ENCODE measurements at places on chromosomes 6 and 20.

DNA sequence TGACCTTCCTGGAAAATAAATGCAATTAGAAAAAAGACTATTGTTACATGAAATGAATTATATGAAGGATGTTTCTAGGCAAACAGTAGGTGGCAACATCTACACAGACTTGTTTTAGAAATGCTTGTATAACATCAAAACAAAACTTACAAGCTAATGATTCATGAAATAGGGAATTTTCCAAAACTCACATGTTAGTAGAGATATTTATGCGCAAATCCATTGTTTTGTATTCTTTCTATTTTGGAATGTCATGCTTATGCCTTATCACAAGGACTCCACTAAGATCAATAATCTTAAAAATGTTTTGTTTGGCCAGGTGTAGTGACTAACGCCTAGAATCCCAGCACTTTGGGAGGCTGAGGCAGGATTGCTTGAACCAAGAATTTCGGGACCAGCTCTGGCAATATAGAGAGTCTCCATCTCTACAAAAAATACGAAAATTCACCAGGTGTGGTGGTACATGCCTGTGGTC lies 32.3 kb upstream of the LGSN start:
- DNase-seq = peak; percentile 49

DNA sequence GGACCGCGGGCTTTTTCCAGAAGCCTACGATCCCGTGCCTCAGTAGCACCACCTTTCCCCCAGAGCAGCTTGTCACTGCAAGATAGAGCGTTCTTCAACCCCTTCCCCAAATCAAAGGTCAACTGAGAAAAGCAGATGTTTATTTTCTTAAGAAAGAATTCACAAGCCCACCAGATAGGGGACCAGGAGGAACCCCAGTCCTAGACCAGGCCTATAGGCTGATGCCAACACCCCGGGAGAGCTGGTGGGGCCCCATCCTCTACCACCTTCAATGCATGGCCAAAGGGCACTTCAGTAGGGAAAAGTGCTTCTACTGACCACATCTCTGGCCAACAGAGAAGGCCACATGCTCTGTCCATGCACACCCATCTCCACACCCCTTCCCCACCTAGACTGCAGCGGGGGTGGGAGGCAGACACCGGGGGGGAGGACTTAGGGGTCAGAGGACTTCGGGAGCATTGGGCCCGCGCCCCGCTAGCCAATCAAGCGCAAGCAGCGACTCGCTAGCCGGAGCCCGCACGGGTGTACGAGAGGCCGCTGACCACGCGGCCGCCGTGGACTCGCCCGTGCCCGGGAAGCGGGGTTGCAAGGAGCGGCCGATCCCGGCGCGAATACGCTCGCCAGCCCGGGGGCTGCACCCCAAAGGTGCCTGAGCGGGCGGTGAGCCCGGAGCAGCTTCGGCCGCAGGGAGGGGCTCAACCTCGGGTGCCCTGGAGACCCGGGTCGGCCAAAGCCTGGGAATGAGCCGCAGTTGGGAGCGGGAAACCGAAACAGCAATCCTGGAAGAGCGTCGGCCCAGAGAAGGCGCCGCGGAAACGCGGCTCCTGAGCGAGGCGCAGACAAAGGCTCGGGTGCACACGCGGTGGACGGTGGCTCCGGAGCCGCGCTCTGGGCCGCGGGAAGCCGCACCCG lies 2.8 kb downstream of the PDE10A start:
- DNase-seq = peak; percentile 18

- DNase-seq = peak; percentile 72
These were observed 31.5 kb downstream of the SNX5 start for GRCh38 chr20:17936761-17937732.

GRCh38 chr6:135170238-135170637 lies 10.9 kb upstream of the MYB start:
- DNase-seq = no peak

DNA sequence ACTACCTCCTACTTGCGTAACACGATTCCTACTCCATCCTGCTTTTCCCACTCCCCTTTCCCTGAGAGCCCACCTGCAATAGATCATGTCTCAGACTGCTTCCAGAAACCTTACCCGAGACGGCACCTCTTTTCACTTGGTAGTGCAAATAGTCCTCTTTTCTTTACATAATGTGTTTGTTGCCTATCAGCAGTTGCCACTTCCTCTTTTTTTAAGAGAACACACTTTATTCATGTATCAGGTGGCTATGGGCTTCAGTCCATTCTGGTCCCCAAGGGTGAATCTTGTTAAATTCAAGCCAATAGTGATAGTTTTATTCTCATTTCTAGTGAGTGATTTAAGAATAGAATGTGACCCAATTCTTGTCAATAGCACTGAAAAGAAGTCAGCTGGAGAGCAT lies 57.7 kb upstream of the FERMT1 start:
- no peak for DNase-seq

DNA sequence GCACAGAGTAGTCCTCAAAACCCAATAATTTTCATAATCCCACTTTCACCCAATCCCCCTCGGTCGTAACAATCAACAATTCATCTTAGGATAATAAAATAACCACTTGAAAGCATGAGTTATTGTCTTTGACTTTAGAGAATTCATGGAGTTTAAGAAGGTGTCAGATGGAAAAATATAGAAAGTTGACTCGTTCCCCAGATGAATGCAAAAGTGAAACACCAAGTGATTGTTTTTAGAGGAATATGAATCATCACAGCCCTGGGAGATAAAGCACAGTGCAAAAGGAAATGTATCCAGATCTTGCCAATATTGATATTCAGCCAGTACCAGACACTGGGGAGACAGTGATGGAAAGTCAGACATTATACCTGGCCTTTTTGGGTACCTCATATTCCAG lies 860.5 kb downstream of the DHX35 start:
- peak; percentile 52 for DNase-seq

GRCh38 chr6:67933278-67933677 lies 701.8 kb upstream of the ADGRB3 start:
- no peak for DNase-seq

- no peak for DNase-seq
These were observed 570 bp upstream of the ANKS1A start for GRCh38 chr6:34888514-34888856.

GRCh38 chr20:64065974-64066343 lies 3.0 kb downstream of the TCEA2 start:
- peak; percentile 86 for DNase-seq

DNA sequence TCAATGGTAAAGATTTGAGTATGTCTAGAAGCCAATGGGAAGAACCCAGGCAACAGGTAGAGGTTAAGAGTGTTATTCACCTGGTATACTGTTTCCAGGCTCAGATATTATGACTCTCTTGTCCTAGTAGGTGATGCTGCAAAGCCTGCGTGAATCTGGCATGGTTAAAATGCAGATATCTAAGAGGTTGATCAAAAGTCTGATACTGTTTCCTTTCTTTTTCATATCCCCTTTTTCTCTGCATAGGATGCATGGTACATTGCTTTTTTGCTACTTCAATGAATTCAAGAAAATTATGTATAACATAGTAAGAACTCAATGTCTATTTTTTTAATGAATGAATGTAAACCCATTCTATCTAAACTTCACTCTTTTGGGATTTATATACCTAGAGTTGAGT lies 284.3 kb upstream of the KHDRBS2 start:
- DNase-seq = no peak

- no peak for DNase-seq
These were observed 46.0 kb upstream of the TOP1 start for GRCh38 chr20:40982415-40983145.

GRCh38 chr6:151796842-151797530 lies 10.5 kb upstream of the ESR1 start:
- no peak for DNase-seq
